Pons (tissue), 1 donor: ENCODE measurements at places on chromosomes 6 and 20.

- peak; percentile 72 for DNase-seq
Observed at GRCh38 chr6:147203311-147204059, 732 bp upstream of the STXBP5 start.

DNA sequence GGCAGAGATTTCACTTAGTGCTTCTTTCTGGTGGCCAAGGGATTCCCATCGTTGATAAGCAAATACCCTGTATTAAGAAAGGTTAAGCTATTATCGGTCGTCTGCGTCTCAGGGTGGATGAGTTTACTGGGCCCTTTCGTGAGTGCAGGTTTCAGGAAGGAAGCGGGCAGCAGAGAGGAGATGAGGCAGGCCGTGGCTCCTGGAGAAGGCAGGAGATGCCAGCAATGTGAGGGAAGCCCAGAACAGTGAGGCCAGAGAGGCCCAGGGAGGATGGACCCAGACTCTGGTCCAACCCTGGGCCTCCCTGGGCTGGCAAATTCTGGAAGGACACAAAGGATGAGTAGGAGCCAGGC, 11.2 kb downstream of the TFEB start:
- DNase-seq = peak; percentile 11

DNA sequence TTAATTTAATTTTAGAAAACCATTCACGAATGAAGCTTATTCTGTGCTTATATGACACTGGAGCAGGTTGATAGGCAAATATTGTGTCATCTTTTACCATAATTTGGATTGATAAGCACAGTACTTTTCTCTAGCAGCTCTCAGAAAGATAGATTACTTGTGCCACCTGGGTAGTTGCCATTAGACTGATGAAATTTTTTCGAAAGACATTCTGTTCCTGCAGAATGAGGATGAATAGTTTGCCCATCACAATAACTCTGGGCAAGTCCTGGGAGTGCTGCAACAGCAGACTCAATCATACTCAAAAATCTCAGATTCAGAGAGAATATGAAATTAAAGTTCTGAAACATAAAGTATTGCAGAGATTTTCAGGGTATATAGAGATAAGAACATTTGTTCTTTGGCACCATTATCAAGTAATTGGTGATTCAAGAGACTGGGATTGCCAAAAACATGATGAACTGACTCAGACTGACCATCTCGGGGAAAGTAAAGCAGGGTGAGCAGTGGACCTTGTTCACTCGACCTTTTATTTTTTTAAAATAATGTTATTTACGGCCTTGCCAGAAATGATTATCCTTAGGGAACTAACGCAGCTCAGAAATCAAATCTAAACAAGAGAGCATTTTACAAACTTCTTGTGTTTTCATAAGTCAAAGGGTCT, 65.8 kb upstream of the PTCHD4 start:
- DNase-seq = no peak

- no peak for DNase-seq
Observed at GRCh38 chr20:58243653-58244410, 15.4 kb upstream of the ANKRD60 start.

DNA sequence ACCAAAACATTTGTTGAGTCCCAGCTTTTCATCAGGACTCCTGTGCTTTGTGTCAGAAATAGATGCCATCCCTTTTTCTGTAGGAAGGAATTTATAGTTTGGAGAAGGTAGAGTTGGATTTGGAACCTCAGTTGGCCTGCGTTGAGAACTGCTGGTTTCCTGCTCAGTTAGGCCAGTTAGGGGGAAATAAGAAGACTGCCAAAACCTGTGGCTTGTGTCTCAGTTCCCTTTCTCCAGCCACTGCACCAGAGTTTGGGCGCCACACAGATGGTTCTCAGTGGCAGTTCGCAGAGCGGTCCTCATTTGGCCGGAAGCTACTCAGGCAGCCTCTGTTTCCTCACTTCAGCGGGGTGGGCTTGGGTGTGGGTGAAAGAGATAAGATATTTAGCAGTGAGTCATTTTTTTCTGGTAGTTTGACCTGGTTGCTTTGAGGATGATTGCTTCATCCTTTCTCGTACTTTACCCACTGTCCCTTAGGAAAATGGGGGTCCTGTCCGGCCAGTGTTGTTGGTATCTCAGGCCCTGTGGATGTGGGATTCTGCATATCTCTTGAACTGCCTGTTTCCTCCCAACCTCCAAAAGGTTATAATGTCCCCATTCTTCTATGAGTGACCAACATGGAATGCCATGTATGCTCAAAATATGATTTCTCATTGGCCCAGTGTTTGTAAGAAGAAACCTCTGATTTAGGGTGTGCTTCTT, 53.7 kb downstream of the JARID2 start:
- DNase-seq = no peak

GRCh38 chr6:130473886-130474285, 108.1 kb downstream of the TMEM200A start:
- no peak for DNase-seq

GRCh38 chr6:16498957-16499356, 260.6 kb downstream of the GMPR start:
- no peak for DNase-seq

GRCh38 chr6:16305246-16305725, 66.9 kb downstream of the GMPR start:
- no peak for DNase-seq

DNA sequence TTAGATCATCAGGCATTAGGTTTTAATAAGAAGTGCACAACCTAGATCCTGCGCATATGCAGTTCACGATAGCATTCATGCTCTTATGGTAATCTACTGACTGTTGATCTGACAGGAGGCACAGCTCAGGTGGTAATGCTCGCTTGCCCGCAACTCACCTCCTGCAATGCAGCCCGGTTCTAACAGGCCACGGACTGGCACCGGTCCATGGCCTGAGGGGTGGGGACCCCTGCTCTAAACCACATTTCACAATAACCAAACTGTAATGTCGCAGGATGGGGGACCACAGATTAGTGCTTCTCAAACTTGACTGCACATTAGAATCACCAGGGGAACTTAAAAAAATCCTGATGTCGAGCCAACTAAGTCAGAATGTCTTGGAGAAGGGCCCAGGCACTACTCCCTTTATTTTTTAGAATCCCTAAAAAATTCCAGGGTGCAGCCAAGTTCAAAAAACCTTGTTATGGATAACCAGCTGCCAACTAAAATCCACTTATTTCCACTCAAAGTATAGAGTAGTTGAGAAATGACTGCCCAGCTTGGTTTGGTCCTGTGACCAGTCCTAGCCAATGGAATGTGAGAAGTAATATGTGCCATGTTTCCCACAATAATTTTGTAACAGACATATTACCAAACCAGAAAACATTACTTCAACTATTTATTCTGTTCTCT, 3.1 kb downstream of the SHPRH start:
- DNase-seq = no peak

GRCh38 chr20:48025661-48026060, 240.4 kb upstream of the SULF2 start:
- no peak for DNase-seq

- peak; percentile 31 for DNase-seq
Observed at GRCh38 chr6:96032661-96033060, 16.9 kb downstream of the FUT9 start.

GRCh38 chr20:43955062-43955749, 40.6 kb downstream of the TOX2 start:
- DNase-seq = no peak

GRCh38 chr6:135267085-135267484, 86.0 kb downstream of the MYB start:
- no peak for DNase-seq

- no peak for DNase-seq
Observed at GRCh38 chr6:146890644-146891434, 292.1 kb downstream of the ADGB start.

DNA sequence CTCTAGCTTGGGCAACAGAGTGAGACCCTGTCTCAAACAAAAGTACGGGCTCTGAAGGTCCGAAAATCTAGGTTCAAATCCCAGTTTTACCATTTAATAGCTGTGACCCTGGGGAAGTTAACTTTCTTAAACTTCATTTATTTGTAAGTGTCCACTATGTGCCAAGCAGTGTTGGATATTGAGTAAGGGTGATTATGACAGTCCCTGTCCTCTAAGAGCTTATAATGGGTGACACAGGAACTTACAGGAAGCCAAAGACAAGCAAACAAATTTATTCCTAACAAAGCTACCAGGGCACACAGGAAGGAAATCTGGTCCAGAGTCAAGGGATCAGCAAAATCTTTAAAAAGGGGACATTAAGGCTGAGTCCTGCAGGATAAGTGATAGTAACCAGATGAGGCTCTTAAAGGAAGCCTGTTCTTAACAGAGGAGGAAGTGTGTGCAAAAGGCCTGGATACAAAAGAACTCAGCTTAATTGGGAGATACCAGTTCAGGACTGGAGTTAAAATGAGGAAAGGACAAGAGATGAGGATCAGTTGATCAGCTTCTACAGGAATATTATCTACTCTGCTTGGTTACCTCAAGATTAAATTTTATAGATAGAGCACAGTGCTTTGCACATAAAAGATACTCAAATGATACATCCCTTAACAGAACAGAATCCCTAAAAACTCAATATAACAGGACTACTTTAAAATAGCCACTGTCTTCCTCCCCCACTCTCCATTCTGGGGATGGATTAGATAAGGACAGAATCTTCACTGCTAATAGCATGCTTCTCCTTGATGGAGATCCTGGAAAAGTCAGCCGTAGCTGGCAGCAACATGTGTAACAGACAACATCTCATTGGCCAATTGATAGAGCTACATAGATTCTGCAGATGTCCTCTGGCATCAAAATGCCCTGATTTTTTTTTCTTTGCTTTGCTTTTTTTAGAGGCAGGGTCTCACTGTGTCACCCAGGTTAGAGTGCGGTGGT, 6.1 kb downstream of the SNX3 start:
- DNase-seq = no peak

DNA sequence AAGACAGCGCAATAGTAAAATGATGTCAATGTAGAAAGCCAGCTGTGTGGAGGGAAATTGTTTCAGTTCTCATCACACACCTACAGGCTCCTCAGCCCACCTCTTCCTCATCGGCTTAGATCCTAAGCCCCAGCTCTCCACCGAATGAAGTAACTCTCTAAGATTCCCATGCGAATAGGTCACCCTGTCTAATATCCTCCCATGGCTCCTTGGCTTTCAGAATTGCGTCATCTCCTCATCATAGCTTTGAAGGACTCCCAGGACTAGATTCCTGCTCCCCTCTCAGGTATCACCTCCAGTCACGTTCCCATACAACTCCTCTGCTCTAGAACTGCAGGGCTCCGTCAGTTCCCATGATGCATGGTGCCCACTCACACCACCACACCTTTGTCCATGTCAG, 16.2 kb upstream of the SLC22A16 start:
- no peak for DNase-seq

DNA sequence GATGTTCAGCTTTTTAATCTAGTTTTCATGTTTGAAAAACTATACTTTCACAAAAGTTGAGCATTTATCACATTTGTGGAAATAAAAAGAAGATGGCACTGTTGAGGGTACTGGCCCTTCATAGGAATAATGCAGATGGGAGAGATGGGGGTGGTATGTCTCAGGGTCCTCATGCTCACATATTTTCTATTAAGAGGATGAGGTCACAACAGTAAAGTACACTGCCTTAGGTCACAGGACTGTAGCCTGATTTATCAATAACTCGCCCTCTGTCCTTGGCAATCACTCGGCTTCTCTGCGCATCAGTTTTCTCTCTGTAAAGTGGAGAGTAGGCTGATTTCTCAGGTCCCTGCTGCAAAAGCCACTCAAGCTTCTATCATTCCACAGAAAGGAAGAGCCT, 55.9 kb downstream of the PPP1R3G start:
- DNase-seq = no peak

GRCh38 chr6:52617087-52617486, 40.2 kb upstream of the TRAM2 start:
- no peak for DNase-seq

GRCh38 chr6:34004706-34005105, 141.2 kb downstream of the GRM4 start:
- no peak for DNase-seq

DNA sequence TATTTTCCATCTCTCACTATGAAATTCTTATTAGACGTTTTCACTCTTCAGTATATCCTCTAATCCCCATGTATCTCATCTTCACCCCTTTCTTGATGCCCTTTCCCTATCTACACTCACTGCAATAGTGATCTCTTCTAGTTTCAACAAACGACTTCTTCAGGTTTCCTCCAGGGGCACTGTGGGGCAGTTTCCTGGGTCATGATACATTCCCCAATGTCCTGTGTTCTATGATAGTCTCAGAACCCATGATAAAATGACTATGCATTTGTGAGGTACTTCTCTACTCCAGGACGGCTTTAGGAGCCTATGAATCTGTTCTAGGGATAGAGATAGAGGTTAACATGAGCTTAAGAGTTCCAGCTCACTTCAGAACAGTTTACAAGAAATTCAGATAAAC, 183.3 kb downstream of the FOXC1 start:
- no peak for DNase-seq

- no peak for DNase-seq
Observed at GRCh38 chr6:53984163-53984562, 127.1 kb upstream of the MLIP start.

GRCh38 chr6:44820321-44820720, 432.8 kb downstream of the CDC5L start:
- DNase-seq = no peak

- no peak for DNase-seq
Observed at GRCh38 chr6:150635906-150636514, 36.3 kb downstream of the PLEKHG1 start.

DNA sequence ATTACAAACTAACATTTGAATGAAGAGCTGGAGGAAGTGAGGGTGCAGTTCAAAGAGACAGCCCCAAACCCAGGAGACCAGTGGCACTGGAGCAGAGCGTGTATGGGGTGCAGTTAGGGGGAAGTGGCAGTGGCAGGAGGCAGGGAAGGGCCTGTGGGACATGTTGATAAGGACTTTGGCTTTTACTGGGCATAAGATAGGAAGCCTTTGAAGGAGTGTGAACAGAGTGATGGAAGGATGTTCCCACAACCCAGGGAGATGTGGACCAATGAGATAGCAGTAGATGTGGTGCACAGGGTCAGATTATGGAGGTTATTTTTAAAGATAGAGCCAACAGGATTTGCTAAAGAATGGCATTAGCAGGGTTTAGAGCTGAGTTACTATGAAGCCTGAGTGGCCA, 56.4 kb downstream of the AIG1 start:
- no peak for DNase-seq

DNA sequence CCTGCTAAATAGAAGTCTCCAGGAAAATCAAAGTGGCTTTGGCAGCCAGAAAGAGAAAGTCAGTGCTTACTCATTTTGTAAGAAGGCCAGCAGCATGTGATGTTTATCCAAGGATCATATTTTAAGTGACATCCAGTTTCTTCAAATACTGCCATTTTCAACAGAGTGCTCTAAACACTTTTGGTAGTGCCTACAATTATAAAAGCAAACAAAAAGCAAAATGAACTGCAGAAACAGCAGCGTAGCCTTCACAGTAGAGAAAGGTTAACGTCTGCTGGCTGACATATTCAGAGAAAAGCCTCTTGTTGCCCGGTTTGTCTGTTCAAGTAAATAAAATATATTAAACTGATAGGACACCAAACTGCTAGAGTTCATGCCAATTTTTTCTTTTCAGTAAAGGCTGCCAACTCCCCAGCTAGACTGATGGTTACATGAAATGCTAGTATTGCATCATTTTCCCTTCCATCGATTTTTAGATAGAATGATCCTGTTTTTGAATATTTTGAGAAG, 705.7 kb upstream of the SLC35B3 start:
- DNase-seq = no peak

- no peak for DNase-seq
Observed at GRCh38 chr6:62976566-62976965, 234.7 kb upstream of the FKBP1C start.

GRCh38 chr6:144232176-144232831, 52.8 kb upstream of the UTRN start:
- no peak for DNase-seq

- no peak for DNase-seq
Observed at GRCh38 chr20:51396365-51396909, 146.1 kb downstream of the NFATC2 start.

GRCh38 chr6:13375360-13375878, 47.1 kb upstream of the TBC1D7 start:
- no peak for DNase-seq
